ENCODE measurements at places on chromosomes 2 and 18.

GRCh38 chr2:80778704-80779103, 474.2 kb upstream of the LRRTM1 start:
- DNase-seq, result no peak

DNA sequence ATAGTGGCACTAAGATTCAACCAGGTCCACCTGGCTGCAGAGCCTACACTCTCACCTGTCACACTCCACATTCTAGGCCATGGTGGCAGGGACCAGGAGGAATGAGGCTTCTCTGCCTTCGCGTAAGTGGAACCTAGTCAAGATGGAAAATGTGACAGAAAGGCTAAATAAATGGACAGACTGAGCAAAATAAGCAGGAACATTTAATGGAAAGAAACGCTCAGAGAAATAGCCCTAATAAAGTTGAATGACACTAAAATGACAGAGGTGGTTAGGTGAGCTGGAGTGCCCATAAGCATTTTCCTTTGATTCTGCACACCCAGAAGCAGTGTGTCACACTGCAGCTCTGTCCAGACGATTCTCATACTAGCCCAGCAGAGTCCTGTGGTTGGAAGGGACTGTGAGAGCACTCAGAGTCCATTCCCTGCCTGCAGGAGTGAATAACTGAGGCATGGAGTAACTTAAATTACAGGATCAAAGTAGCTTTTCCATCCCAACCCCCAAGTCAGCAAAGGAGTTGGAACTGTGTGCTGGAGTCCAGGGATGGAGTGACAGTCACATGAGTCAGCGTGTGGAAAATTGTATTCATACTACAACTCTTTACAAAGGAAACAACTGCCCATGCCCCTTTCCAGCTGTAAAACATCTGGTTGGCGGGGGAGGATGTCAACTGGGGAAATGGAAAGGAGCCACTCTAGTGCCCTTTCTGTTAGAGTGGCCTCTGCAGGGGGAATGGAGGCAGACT, 105.4 kb upstream of the LGALSL start:
- no peak for DNase-seq

DNA sequence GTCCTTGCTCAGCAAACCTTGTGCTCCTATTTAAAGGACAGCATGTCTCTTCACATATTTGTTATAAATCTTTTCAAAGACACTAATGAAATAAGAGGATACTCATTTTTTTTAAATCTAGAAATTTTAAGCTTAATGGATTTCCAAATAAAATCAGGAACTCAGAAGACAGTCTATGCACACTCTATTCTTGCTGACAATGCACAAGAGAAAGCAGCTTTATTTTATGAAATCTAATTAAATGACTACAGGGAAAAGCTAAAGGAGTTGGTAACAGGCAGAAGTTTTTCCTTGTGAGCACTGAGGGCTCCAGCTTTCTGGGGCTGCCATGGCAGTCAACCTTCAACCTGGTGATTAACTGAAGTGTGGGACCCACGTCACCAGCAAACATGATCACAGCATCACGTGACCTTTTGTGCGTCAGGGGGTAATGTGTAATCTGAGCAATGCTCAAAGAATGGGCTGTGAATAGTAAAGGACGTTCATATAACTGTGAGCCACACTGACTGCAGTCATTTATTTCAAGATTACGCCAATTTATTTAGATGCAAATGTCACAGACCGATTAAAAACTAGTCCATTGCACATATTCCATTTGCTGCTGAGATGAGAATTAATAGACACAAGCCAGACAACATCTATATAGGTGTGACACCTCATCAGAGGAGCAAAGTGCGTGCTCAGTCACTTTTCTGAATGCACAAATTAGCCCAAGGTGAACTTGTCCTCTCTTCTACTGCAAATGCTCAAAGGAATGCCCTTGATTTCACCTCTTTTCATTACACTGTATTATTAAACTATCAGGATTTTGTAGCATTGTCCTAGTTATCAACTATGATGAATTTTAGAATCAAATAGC, 11.6 kb upstream of the DNER start:
- DNase-seq, result no peak

DNA sequence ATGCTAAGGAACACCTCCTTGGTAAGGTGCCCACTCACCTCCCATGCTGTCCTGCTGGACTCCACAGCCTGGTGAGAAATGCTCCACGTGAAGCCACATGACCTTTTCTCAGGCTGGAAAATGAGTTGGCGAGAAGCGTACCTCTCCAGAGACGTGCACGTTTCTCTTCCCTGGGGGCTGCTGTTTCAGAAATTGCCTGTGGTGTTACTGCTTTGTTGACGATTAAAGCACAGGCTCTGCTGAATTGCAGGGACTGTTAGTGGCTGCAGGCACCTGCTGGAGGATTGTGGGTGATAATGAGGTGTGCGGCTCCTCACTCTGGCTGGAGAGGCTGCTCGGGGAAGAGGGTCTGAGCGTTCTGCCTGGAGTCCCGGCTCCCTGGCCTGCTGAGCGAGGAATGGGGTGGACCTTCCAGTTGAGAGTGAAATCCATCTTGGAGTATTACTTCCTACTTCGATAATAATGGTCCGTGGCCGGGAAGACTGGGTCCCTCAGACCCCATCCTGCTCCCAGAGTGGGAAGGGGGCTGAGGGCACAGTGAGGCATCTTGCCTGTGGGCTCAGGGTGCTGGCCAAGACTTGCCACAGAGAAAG, 199.3 kb upstream of the HDAC4 start:
- DNase-seq, result peak; percentile 19

GRCh38 chr2:19140463-19141208, 217.8 kb downstream of the OSR1 start:
- DNase-seq, result no peak

- no peak for DNase-seq
These were observed 44.5 kb downstream of the CYBRD1 start for GRCh38 chr2:171566753-171567152.

DNA sequence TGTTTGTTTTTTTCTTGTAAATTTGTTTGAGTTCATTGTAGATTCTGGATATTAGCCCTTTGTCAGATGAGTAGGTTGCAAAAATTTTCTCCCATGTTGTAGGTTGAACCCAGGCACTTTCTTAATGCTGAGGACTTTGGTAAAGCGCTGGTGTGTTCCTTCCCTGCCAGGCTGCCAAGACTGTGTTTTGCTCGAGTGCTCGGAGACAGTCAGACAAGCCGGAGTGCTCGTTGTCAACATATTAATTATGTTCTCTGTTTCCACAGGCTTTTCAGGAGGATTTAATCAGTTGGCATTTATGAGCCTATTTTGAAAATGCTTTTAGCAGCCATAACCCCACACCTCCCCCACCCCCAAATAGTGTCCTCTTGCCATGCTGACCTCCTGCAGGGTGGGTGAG, 6.4 kb downstream of the MTCL1 start:
- DNase-seq, result no peak

DNA sequence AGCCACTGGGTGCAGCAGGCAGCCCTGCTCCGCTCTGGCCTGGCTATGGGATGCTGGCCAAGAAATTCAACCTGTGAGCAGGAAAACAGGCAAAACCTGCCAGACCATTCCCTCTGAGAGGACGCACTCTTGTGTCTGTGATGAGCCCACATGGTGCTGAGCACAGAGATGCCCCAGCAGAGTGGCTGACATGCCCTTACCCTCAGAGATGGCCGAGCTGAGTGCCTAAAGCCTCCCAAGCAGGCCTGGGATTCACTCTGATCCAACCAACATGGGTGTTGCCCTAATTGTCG, 34.3 kb upstream of the TAF1B start:
- DNase-seq, result no peak

GRCh38 chr2:55419233-55419678, 400 bp downstream of the CCDC88A start:
- DNase-seq, result no peak

GRCh38 chr2:211748339-211748738, 790.3 kb downstream of the ERBB4 start:
- DNase-seq, result no peak

DNA sequence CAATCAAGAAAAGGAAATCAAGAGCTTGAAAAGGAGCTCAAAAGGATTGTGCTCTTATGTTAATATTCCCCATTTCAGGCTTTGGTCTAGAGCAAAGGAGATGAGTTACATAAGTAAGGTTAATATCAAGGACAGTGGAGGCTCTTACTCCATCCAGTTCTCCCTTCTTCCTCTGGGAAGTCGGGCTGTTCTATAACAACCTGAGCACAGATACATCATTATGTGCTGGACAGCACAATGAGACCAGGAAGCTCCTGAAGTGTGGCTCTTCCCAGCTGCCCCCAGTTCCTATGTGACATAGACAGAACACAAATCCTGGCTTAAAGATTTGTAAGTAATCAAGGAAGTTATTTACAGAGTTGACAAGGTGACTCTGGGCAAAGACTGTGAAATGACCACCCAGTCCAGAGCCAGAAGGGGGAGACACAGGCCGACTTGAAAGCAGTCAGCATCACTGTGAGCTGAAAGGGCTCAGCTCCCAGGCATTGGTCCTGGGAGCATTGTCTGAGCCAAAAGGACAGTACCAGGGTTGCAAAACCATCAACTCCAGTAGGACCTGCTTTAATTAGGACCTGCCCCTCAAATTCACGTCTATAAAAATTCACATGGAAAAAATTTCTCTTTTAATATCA, 917.6 kb upstream of the ACVR2A start:
- no peak for DNase-seq

GRCh38 chr18:5627776-5628511, 84.1 kb upstream of the EPB41L3 start:
- DNase-seq, result no peak

- DNase-seq, result no peak
These were observed 264.3 kb downstream of the KLHL29 start for GRCh38 chr2:23649303-23649702.

DNA sequence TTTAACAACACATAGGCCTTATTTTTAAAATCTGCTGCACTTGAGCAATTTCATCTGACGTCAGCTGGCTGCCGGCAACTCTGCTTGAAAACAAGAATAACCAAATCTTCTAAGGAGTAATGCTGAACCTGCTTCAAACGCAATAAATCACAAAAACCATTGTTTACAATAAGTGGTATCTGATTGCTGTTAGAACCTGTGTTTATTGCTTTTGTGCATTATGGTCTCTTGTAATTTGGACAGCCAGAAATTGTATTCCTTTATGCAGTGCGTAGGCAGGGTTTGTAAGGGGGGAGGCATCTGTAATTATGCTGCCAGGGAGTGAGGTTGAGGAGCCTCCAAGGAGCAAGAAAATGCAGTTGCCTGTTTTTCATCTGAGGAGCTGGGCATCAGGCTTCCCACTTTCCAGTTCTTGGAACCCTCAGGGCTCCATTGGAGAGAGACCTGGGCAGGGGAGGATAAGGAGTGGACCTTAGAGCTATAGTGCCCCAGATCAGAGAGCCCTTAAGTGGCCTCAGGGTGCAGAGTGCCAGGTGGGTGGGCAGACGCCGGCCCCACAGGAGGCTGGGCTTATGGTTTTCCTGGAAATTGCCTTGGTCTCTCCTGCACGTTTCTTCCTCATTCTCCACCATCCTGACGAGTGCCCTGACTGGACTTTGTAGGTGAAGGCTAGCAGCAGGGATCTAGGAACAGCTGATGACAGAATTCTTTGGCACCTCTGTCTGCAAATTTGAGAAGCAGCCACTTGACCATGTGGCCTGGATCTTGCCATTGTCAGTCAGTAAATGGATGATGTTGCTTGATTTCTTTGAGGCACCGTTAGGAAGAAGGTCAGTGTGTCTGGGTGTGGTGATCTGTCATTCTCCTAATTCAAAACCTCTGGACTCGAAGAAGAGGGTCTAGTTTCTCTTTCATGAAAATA, 129.2 kb downstream of the KLHL29 start:
- no peak for DNase-seq

- no peak for DNase-seq
These were observed 46.5 kb upstream of the SLC1A4 start for GRCh38 chr2:64942693-64943092.

GRCh38 chr2:149156971-149157740, 118.7 kb downstream of the LYPD6B start:
- no peak for DNase-seq

GRCh38 chr2:28579606-28580005, 83.7 kb downstream of the PLB1 start:
- peak; percentile 16 for DNase-seq

- no peak for DNase-seq
These were observed 12.0 kb upstream of the IL18RAP start for GRCh38 chr2:102410952-102411351.

DNA sequence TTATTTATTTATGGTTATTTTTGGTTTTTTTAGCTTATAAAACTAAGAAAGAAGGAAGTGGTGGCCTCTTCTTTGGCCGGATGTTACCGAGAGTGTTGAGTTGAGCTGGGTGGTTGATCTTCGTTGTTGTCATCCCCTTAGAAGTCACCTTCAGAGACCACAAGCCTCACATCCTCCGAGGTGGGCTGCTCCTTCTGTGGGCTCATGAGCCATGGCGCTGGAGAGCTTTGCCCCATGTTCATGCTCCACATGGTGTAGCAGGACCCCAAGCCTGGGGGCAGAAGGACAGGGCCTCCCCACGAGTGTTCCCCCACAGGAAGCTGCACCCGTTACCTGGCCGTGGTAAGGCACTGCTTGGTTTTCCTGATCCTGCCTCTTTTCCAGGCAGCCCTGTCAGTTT, 23.4 kb downstream of the SNTG2 start:
- DNase-seq, result no peak

DNA sequence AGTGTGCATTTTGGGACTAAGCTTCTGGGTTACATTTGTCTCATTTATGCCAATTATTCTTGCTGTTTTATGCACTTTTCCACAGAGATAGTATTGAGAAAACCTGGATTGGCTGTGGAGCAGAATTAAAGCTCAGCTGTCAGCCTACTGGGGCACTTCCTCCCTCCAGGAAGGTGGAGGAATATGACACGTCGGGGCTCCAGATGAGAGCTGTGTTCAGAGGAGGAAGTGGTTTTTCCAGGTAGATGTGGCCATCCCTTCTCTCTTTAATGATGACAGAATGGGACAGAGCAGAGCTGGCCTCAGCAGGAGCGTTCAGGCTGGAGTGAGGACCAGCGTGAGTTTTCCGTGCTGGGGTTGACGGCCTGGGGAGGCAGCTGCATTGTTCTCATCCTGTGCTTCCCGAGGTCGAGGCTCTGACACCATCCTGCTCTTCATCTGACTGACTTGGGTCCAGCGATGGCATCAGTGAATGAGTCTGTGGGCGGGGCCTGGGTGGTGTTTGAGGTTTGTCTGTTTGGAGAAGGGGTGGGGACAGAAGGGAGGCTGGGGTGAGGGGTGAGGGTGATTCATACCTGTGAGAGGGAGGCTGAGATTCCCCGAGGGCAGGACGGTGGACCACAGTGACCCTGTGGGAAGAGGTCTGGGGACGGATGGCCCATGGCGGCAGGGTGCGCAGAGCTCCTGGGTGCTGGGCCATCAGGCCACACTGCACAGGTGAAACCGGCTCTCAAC, 207.0 kb downstream of the LDLRAD4 start:
- DNase-seq, result no peak

GRCh38 chr2:207085110-207085509, 80.6 kb downstream of the KLF7 start:
- no peak for DNase-seq

- no peak for DNase-seq
These were observed 419.3 kb upstream of the TNP1 start for GRCh38 chr2:217279140-217279539.

DNA sequence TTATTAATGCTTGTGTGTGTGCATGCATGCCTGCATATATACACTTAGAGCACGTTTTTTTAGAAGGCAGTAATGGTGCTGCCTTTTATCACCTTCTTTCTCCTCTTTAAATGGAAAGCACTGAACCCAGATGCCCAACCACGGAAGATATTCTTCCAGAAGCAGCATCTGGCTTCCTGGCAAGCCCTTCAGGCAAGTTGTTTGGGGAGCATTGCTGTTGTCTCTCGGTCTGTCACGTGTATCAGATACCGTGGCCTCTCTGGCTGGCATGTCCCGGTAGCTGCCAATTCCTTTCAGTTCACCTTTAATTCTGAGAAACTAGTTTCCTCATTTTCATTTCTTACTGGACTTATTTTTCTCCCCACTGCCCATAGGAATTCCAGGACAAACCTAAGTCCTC, 587.8 kb downstream of the ARHGAP15 start:
- DNase-seq, result no peak

- DNase-seq, result no peak
These were observed 22.1 kb upstream of the ANKRD44 start for GRCh38 chr2:197332641-197333040.

Data from activated effector memory CD4-positive, alpha-beta T cell treated with anti-CD3 and anti-CD28 coated beads, Interleukin-2, amount 50 U/mL, for 16 hours (primary cell).